ENCODE measurements at places on chromosomes 11 and 22.

DNA sequence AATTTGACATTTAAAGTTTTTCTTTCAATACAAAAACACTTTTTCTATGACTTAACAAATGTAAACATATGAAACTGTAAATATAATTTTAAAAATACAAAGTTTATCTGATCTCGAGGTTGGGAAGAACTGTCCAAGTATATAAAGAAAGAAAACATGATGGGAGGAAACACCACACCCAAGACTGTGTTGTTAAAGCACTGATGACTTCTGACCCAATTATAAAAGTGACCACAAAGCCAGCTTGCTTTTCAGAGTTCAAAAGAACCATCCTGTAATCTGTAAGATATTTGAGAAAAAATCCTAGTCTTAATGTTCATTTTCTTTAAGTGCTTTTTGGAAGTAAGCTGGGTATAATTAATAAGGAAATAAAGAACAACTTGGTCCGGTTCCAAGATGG is 15.6 kb downstream of the CEP57 start:
- DNase-seq: no peak

DNA sequence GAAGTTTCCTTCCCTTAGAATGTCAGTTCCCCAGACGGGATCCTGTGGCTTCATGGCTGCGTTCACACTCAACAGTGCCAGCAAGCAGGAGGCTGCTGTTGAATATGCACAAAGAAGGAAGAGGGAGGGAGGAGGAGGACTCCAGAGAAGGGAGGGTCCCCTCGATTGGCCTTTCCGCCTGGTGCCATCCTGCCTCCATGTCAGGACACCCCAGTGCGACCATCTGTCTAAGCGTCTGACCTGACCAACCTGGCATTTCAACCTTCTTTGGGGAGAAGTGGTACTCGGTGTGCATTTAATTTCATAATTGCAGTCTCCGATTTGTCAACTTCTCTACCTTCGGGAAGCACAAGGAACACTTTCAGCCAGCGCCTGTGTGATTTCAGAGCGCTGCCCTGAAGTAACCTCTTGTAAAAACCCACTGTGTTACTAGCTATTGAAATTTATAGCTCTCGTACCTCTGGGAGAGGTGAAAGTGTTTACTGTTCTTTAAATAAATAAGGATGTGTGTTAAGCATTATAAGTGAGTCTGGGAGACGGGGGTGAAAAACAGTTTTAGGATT is 1491.9 kb downstream of the TBC1D22A start:
- no peak for DNase-seq

DNA sequence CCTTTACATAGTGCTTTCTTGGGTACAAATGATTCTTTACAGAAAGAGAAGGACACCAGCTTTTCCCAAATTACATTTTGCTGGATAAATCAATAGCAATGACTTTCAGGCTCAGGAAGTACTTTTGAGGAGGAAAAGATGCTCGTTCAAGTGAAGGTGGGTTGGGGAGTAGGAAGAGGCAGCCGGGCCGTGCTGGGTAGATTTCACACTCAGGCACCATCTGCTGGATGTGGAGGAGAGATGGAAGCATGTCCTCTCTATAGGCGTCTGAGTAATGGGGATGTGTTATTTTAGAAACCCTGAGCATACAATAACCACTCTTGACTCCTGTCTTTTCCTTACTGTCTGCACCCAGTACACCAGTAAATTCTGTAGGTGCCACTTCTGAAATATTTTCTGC is 152.3 kb upstream of the LARGE1 start:
- DNase-seq: no peak

DNA sequence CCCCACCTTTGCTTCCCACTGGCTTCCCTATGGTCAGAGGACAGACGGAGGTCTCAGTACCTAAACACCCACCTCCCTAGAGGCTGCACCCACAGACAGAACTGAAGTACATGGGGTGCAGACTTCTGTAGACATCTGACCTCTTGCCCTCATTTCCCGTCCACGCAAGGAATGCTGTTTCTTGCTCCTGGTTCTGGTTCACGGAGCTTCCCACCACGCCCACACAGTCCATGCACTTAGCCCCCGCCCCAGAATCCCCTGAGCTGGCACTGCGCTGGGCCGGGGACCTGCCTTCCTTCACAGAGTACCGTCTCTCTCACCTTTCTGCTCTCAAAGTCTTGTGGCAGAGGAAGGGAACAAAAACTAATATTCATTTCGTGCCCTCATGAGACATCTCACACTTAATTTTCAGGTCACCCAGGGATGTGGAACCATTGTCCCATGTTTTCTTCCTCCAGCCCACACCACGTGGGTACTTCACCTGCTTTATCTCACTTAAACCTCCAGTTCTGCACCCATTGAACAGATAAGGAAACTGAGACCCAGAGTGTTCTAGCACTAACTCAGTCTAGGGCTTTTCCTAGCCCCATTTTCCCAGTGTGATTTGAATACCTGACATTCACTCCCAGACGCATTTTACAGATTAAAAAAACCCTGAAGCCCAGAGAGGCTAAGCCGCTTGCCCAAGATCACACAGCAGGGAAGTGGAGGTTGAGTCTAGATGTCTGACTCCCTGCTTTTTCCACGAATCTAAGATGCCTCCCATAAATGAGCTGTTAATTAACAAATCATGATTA is 5.7 kb downstream of the TMPRSS6 start:
- no peak for DNase-seq

DNA sequence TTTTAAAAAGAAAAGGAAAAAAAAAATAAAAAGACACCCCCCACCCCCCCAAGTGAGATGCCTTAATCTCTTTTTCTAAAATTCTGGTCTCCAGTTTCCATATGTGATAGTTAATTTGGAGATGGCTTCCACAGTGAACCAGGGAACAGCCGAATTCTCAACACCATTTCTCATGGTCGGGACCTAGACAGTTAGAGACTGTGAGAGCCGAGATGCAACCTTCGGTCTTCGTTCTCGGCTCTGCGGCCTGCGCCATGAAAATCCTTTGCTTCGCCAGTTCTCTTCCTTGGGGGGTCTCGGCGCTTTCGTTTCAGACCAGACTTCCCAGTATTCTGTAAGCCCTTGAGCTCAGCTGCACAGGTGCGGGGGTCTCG is 723 bp downstream of the CACNG2 start:
- DNase-seq: no peak

DNA sequence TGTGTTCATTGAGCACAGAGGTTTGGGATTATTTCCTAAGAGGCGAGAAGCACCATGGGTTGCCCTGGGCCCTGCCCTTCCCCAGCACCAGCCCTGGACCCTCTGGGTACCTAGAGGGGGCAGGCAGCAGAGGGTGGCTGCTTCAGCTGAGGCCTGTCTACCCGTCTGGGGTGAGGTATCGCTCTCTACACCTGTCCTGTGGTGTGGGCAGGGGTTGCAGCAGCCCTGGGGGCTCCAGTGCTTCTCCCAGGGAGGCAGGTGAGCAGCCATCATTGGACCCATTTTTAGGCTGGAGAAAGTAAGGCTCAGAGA is 15.6 kb downstream of the PRDM11 start:
- no peak for DNase-seq

DNA sequence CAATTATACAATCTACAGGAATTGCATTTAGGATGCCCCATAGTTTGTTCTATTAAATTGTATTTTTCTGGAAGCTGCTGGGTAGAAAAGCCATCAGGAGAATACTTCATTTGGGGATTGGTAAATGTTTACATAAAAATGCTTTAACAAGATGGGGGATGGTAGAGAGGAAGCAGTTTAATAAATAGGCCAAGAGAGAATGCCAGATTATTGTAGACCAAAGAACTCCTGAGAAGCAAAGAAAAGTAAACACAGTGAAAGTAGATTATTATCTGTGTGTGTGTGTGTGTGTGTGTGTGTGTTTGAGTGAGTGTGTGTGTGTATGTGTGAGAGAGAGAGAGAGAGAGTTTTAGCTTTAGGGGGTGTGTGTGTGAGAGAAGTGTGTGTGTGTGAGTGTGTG is 820.4 kb upstream of the CCDC90B start:
- DNase-seq: no peak

GRCh38 chr11:111582881-111583280 is 19.4 kb upstream of the SIK2 start:
- no peak for DNase-seq

- DNase-seq: no peak
These were observed 66.4 kb downstream of the CD82 start for GRCh38 chr11:44631831-44632230.

GRCh38 chr11:33040033-33040861 is 875 bp downstream of the TCP11L1 start:
- peak; percentile 28 for DNase-seq

DNA sequence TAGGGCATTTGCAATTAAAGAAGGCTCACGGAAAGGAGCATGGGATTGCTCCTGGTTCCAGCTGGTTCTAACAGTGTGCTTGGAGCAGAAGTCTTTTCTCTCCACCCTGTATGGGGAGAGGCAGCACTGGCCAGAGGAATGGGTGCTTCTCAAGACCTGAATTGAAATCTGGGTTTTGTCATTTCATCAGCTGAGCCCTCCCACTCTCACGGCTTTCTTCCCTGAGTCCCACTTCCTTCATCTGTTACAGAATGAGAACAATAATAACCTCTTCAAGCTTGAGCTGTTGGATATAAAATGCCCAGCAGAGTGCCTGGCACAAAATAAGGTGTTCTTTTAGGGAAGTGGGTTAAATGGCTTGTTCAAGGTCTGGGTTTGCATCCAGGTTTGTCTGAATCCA is 17.2 kb downstream of the CNTF start:
- no peak for DNase-seq

DNA sequence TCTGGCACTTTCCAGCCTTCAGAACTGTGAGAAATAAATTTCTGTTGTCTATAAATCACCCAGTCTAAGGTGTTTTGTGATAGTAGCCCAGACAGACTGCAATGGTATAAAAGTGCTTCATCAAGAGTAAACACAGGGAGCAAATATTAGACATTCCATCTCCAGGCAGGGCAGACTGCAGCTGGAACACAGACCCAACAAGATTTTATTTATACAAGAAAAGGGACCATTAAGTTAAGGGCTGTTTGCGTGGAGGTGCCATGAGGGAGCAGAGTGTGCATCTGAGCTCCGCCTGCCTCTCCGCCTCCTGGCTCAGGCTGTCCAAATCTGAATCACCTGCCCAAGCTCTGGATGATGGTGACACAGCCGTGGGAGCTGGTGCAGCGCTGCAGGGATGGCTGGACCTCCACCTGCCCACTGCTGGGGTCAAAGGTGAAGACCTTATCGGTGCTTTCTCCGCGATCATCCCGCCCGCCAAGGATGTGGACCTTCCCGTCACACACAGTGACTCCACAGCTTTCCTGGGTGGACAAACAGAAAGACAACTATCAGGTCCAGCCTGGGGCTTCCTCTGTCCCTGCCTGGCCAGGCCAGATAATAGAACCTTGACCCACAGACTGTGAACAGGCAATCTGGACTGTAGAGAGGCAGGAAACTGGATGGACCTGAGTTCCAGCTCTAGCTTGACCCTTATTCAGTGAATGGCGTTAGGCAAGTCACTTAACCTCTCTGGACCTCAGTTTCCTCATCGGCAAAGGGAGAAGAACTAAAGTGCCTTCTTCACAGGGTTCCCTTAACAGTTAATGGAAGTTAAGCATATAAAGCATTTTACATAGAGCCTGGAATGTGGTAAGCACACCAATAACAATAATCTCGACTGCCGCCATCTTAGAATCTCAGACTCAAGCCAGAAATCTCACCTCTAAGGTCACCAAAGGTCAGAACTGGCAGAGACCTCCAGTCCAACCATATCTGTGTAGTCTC is 10.5 kb downstream of the KLHL35 start:
- DNase-seq: no peak

DNA sequence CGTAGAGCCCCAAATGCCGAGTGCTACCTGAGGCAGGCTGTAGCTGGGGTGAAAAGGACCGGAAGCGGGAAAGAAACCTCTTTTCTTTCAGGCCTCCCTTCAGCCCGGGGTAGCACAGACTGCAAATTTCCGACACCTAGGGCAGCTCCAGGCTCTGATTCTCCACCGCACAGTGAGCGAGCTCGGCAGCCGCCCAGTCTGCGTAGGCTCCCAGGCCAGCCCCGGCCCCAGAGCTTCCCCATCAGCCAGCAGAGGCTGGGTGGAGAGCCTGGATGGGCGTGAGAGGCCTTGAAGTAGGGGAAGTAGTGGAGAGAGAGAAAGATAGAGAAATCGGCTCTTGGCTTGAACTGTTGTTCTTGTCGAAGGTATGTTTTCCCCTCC is 9.3 kb upstream of the PAX6 start:
- DNase-seq: no peak

- no peak for DNase-seq
These were observed 42.7 kb downstream of the CELF1 start for GRCh38 chr11:47510209-47510608.

- DNase-seq: no peak
These were observed 35.0 kb upstream of the SCGB1A1 start for GRCh38 chr11:62383822-62384221.

DNA sequence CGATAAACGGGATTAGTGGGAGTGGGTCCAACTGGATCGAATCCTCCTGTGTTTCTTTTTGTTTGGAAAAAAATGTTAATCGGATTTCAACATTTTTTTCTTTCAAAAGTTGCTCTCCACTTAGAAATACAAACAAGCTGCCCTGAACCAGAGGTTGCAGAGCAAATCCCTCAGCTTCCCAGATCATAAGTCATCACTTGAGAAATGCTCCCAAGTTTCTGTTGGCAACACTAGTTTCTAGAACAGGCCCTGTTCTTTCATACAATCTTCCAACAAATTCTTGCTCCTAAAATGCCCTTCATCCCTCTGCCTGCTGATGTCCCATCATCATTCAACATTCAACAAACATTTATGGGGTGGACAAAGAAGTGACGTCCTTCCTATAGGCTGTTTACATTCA is 1.3 kb upstream of the MLC1 start:
- DNase-seq: no peak

DNA sequence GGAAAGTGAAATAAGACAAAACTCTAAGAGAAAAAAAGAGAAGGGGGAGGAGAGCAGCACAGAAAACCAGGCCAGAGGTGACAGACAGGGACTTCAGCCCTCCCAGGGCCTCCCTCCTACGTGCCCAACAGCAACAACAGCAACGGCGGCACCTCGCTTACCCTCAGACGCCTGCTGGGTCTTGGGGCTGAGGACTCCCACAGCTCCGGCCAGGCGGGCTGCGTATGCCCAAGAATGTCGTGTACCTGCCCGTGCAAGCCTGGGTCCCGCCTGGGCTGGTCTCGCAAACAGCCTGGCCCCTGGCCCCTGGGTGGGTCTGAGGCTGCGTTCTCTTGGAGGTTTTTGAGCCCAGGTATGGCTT is 30.5 kb downstream of the ARAP1 start:
- DNase-seq: peak; percentile 30

DNA sequence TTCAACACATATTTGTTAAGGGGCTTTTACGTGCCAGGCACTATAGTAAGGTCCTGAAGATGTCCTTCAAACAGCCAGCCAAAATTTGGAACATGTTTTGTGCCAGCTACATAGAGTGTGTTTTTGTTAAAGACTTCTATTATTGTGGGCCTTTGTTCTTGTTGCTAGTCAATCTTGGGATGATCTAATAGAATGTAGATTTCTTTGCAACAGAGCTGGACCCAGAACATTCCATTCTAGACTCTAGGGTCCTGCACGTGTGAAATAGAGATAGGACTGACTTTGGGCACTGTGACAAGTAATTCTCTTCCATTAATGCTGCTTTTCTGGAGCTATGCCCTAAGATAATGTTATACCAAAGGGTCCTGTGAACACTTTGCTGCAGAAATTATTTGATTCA is 16.9 kb upstream of the IPO7 start:
- DNase-seq: no peak

All from CD4-positive, alpha-beta T cell treated with Interleukin-15 for 4 hours (primary cell).